Stimulated activated CD8-positive, alpha-beta memory T cell treated with anti-CD3 and anti-CD28 coated beads, Interleukin-2, amount 100 ng/mL, for 48 hours (primary cell): ENCODE measurements at places on chromosomes 7 and 10.

DNA sequence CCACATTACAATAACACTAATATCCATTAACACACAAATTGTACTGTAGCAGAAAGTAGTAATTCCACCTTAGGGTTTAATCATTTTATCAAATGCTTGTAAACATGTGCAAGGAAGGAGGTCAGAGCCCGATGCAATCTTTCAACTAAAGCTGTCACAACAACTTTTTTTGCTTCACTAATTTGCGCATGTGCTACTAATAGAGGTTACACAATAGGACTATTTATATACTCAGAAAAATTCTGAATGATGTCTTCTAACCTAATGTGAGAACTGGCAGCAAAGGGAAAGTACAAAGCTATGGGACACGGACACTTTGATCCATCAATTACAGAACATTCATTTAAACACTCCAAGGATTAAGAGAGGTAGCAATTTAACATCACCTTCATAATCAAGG, 244.4 kb downstream of the CHCHD3 start:
- DNase-seq, result no peak

DNA sequence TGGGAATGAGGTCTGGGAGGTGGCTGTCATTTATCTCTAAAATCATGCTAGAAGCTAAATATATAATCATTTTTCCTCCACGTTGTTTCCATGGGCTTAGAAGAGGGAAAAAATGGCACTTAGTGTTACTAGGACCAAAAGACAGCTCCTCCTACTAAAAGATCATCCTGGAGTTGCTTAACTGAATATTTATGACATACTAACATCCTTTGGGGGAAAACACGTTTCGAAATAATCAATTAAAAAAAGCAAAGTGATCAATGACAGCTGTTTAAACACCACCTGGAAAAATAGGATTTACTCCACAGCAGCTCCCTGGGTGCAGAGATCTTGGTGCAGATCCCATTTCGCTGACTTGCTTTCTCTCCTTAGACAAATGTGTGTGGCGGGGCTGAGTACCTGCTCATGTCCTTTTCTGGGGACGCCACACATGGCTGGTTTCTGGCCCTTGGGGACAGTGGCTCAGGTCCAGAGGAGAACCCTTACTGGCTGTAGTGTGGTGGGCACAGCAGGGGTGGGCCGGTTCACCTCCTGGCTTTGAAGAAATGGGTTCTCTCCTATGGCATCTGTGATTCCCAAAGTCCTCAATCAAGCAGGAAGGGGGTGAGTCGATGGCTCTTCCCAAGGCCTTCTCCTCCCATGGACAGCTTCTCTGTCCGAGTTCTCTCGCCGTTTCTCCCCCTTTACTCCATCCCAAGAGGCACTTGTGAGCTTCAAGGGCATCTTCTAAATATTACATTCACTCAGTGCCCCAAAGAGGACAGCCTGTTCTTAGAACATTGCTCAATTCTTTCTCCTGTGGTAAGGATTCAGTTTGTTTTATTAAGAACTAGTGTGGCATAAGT, 156.4 kb upstream of the KLF14 start:
- no peak for DNase-seq

- no peak for DNase-seq
Measured at GRCh38 chr7:96416116-96416515, 94.2 kb upstream of the SLC25A13 start.

DNA sequence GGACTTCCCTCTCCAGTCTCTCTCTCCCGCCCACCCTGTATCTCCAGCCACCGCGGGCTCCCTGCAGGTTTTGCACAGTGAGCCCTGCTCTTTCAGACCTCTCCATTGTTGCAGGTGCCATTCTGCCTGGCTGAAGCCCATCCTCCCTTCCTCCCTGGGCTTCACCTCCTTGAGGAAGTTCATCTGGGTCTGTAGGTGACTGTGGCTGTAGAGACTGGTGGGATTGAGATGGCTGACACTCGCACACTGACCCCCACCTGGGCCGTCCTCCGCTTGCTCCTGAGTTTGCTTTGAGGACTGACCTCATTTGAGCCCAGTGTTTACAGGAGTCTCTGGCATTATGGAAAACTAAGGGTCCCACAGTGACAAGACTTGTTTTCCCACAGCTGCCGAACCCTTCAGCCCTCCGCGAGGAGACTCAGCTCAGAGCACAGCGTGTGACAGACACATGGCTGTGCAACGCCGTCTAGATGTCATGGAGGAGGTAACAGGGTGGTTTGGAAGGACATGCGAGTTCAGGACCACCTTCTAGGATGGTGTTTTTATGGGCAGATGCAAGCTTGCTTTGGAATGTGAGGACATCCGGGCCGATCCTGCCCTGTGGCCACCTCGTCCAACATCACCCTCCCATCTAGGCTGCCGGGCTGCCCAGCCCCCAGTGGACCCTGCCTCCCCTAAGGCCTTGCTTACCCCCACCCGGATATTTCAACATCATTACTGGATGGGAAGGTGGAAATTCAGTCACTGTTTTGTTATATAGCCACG, 9.3 kb downstream of the PLAC9 start:
- no peak for DNase-seq

- no peak for DNase-seq
Measured at GRCh38 chr7:131623154-131623553, 66.7 kb upstream of the PODXL start.

GRCh38 chr10:43863859-43864591, 215.3 kb upstream of the ZNF32 start:
- DNase-seq, result no peak

DNA sequence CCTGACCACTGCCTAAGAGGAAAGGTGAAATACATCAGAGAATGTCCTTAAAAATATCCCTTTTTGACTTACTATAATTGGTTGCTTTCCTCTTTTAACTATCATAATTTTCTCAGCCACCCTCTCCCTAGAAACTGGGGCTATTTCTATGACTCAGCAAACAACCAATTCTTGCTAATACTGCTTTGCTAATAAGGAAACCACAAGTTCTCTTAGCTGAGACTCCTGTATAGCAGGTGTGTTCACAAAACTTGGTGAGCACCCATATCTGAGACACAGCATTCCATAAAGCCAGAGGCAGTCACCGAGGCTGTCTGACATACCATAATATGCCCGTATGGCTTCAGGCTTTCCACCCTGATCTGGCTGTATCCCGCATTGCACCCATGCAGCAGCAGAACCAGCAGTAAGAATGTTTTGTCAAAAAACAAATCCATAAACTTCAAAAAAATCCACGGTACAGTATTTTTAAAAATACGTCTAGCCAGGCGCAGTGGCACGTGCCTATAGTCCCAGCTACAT, 191.7 kb upstream of the C7orf33 start:
- DNase-seq, result no peak

DNA sequence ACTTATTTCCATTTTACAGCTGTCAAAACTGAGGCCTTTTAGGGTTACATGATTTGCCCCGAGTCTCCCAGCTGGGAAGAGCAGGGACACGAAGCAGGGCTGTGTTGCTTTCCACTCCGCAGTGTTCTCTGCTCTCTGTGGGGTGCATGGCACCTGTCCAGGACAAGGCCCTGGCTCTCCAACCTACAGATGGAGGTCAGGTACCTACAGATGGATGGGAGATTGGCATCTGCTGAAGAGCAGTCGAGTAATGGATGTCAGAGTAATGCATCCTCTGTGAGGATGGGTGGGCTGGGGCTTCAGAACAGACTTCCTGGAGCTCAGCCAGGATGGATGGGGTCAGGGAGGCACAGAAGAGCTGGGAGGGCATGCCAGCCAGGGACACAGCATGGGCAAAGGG, 85.0 kb downstream of the EMX2 start:
- DNase-seq, result no peak

- no peak for DNase-seq
Measured at GRCh38 chr10:69348816-69349541, 67.7 kb downstream of the TACR2 start.

GRCh38 chr10:5070648-5071410, 23.4 kb upstream of the AKR1C3 start:
- DNase-seq, result no peak

DNA sequence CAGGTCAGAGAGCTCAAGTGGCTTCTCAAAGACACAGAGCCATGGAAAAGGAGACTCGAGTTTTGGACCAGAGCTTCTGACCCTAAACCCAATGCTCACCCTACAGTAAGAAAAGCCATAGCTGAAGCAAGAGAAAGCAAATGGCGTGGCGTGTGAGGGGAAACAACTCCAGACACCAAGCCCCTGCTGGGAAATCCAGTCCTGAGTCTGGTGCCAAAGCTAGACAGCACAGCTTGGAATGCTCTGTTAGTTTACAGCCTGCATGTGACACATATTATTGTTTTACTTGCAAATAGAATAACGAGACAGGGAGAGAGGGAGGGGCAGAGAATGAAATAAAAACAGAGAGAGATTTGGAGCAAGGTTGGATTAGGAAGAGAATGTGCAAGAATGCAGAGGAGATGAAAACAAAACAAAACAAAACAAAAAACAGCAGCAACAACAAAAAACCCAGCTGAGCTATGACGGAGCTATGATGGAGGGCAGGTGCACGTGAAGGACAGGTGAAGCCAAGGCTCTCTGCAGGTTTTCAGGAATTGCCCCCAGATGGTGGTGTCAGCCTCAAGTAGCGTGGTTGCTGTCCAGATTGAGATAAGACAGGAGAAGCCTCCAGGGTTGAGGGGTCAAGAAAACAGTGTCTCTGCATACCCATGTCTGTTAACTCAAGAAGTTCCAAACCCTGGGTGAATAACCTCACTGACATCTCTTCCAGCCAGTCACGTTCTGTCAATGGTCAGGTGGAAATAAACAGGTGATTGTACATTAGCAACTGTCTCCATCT, 69.7 kb upstream of the LRRC18 start:
- DNase-seq, result no peak
